ENCODE measurements at places on chromosomes 6 and 20. TPM values are rescaled to one million over a fixed set of nuclear protein-coding genes. Genes with fewer than 3 reads are reported as not detected.

- no peak for DNase-seq
Observed at GRCh38 chr6:46130666-46131065, 877 bp downstream of the ENPP4 start.

- no peak for DNase-seq
Observed at GRCh38 chr6:130787726-130788500, 39.3 kb upstream of the SMLR1 start.

The SLC17A3 gene
- polyA plus RNA-seq, result not detected

The GPX5 gene
- not detected for polyA plus RNA-seq

The FOXS1 gene
- 5.6 TPM for polyA plus RNA-seq

GRCh38 chr6:29750709-29751108, 27.5 kb downstream of the HLA-F start:
- no peak for DNase-seq

DNA sequence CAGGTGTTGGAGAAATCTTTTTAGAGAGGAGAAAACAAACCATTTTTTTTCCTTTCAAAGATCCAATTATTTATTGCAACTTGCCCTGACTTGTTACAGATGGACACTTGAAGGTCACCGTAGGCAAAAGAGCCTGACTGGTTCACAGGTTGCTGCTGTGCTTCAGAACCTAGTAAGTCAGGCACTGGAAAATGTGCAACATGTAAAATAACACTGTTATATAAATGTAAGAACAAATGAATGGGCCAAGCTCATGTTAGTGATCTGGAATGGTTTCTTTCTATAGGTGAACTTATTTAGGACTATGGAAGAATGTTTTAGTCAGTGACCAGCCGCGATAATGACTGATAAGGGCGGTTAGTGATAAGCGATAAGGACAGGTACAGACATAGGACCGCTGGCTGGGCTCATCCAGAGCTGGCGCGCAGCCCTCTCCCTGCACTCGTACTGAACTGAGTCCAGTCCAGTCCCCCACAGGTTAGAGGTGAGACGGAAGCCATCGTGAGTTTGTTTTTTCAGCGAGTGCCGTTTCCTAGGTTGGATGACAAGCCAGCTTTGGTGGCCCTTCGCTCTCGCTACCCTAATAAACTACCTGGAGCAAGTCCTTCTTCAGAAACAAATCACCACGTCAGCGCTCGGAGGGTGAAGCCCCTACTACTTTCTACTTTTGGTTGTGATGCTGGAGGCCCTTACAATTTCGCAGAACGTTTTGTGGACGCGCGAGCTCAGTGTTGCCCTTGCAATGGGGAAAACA, 94.4 kb upstream of the PRDM1 start:
- DNase-seq, result no peak

GRCh38 chr6:125519367-125519766, 217.6 kb upstream of the HDDC2 start:
- no peak for DNase-seq

DNA sequence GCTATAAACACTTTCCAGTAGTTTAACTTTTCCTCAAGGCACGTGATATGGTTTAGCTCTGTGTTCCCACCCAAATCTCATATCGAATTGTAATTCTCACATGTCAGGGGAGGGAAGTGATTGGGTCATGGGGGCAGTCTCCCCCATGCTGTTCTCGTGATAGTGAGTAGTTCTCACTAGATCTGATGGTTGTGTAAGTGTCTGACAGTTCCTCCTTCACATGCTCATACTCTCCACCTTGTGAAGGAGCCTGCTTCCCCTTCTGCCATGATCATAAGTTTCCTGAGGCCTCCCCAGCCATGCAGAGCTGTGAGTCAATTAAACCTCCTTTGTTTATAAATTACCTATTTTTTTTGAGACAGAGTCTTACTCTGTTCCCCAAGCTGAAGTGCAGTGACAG, 127.9 kb downstream of the DTNBP1 start:
- DNase-seq, result no peak

The CAP2 gene
- 245 TPM for polyA plus RNA-seq

The SRSF12 gene
- 3.1 TPM for polyA plus RNA-seq

DNA sequence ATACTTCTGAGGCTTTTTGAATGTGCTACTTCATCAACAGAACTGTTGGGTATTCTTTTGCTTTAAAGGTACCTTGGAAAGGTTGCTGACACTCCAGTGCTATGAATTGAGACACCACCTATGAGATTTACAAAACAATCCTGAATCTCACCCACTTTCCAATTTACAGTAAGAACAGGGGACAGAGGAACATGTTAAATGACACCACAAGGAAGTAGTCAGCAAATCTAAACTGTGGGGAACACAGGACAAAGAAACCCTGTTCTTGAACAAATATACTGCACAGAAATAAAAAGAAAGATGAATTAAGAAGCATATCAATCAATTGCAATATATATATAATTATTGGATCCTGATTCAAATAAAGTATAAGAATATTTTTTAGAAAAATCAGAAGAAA, 216.7 kb upstream of the ARID1B start:
- no peak for DNase-seq

The OR2B6 gene
- polyA plus RNA-seq, result not detected

The BIRC7 gene
- not detected for polyA plus RNA-seq

DNA sequence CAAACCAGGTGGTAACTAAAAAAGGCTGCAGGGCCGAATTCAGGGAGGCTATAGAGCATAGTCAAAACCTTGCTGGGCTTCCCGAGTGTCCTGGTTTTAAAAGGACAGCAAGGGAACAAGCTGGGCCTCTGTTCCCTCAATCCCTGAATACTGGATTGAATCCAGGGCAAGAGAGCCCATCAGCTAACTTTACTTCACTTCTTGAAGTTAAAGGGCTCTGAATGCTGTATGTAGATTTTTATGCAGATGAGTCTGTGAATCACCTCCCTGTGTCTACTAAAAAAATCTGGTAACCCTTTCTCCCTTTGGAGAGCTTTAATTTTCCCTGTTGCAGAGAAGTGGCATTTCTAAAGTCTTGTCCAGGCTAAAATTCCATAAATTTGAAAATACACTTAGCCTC, 29.5 kb downstream of the LYRM4 start:
- DNase-seq, result no peak

The TREM1 gene
- polyA plus RNA-seq, result 0.22 TPM

- no peak for DNase-seq
Observed at GRCh38 chr20:8115436-8115835, 16.6 kb upstream of the PLCB1 start.

GRCh38 chr6:159646733-159647132, 46.3 kb downstream of the SOD2 start:
- no peak for DNase-seq

The TBX18 gene
- 30.6 TPM for polyA plus RNA-seq

The HEBP2 gene
- 50.0 TPM for polyA plus RNA-seq

DNA sequence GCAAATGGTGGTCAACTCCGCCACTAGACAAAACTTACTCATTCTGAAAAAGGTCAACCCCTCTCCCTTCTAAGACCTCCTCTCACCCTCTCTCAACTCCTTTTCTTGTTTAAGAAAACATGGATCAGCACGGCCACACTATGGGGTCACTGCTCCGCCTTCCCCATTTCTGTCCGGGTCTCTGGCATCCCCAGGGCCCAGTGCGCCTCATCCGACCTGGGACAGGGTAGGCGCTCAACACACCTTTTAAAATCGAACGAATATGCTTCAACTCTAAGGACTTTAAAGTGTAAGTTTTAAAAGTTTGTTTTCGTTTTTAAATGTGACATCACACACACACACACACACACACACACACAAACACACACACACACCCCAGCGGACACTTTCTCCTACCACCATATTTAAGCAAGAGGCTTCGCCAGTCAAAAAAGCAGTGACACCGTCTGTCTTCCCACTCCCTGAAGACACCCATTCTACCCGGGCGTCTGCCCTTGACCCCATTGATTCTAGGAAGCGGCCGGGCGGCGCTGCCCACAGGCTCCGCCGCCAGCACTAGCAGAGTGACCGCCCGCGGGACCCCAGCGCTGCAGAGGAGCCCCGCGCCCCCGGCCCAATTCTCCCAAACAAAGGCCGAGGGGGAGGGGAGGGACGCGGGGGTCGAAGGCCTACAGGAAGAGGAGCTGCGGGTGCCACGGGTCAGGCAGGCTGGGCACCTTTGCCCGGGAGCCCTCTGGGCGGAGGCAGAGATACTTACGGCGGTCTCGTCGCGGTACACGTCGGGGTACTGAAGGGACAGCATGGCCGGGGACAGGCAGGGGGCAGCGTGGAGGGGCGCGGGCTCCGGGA, 568 bp downstream of the PREP start:
- DNase-seq, result no peak

The SLC17A2 gene
- polyA plus RNA-seq, result not detected
